ENCODE measurements at places on chromosomes 6 and 20.

DNA sequence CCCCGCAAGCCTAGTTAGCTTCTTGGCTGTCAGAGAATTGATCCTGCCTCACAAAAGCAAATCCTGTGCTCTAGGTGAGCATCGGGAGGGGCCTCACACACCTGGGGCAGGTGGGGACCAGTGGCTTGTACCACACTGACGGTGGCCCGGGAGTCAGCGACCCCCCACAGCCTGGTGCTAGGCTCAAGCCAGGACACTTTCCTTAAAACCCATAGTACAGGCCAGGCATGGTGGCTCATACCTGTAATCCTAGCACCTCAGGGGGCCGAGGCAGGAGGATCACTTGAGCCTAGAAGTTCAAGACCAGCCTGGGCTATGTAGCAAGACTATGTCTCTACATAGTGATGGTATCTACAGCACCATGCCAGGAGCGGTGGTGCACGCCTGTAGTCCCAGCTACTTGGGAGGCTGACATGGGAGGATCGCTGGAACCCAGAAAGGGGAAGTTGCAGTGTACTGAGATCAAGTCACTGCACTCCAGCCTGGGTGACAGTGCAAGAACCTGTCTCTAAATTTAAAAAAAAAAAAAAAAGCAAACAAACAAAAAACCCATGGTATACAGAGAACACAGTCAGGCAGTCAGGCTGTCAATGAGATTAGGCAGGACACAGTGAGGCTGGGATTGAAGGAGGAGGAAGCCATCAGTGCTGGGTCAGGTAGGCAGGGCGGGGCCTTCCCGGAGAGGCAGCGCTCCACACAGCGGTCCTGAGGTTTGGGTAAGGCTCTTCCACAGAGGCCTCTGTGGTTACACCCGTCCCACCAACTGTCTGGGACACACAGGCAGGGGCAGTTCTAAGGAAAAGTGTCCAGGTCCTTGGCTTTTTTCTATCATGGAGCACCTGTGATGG is 41.3 kb downstream of the SYNJ2 start:
- DNase-seq = no peak

GRCh38 chr6:56706981-56707726 is 64.5 kb upstream of the DST start:
- DNase-seq = no peak

DNA sequence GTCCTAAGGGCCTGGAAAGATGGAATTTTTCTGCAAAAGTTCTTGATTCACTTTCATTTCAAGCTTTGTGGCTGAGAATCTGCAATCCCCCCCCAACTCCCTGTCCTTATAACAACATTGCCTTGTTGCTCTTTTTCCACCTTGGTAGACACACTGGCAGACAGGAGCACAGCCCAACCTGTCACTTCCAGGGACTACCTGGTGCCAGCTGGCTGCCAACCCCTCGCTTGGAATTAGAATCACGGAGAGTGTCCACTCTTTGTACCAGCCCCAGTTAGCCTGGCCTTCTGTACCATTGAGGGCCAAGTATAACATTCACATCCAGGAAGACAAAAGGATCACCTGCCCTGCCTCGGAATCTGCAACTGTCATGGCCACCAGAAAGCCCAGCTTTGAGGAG is 74.7 kb downstream of the POPDC3 start:
- no peak for DNase-seq

DNA sequence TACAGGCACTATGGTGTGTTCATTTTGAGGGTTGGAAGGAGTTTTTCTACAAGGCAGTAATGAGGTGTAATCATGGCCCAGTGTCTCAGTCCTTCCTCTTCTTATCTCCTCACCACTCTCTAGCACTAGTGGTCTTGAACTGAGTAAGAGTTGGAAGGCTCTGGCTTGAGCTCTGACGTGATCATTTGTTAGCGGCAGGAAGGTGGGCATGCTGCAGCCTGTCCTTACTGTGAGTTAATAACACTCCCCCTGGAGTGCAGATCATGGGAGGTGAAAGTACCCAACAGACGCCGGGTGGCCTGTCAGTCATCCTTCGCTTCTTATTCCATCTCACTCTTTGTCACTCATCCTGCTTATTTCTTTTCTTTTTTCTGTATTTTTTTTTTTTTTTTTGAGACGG is 356.9 kb downstream of the CDKAL1 start:
- no peak for DNase-seq

DNA sequence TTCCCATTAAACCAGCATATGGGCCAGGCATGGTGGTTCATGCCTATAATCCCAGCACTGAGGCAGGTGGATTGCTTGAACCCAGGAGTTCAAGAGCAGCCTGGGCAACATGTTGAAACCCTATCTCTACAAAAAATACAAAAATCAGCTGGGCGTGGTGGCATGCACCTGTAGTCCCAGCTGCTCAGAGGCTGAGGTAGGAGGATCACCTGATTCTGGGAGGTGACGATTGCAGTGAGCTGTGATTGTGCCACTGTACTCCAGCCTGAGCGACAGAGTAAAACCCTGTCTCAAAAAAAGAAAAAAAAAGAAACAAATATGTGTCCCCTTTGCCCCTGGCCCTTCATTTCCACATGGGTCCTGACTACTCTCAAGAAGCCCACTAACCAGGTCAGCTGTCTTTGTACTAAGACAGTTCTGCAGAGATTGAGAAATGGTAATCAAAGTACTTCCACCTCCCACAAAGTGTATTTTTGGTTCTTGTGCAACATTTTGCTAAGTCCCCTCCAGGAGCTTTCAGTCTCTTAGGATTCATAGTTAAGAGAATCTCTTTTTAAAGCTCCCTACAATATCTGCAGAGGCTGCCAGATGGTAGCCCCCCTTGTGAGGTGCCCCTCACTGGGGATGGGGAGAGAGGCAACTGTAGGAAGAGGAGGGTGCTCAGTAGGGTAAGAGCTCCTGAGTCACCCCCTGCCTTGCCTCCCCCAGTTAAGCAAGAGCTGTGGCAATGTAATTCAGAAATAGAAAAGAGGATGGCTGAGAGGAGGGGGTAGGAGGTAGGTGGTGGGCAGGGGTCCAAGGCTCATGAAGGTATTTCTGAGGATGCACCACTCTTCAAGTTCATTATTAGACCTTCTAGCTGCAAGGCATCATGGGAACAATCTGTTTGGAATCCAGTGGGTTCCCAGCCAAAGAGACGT is 16.5 kb upstream of the WFDC2 start:
- DNase-seq = no peak

- no peak for DNase-seq
These were observed 124.8 kb upstream of the NEDD9 start for GRCh38 chr6:11357285-11357684.

DNA sequence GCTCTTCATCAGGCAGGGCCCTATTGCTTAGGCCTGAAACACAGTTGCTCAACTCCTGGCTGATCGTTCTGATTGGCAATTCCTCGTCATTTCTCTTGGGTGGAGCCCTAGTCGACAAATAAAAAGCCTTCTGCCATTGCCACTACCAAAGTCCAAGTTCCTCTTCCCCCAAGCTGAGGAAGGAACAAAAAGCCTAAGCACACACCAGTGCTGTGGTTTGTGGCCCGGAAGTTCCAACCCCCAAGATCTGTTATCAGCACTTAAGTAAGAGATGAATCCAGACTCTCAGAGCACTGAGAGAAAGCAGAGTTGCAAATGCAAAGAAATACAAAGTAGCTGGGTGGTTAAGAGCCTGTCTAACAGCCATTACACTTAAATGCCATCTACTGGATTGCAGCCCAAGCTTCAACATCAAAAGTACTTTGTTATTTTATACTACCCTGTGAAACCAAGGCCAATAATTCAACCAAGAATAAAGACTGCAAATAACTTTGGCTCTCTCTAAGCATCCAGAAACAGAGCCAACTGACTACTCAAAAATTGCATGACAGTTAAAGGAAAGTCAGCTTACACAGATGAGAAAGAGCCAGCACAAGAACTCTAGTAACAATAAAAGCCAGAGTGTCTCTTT is 1024.0 kb downstream of the GRIK2 start:
- DNase-seq = no peak

DNA sequence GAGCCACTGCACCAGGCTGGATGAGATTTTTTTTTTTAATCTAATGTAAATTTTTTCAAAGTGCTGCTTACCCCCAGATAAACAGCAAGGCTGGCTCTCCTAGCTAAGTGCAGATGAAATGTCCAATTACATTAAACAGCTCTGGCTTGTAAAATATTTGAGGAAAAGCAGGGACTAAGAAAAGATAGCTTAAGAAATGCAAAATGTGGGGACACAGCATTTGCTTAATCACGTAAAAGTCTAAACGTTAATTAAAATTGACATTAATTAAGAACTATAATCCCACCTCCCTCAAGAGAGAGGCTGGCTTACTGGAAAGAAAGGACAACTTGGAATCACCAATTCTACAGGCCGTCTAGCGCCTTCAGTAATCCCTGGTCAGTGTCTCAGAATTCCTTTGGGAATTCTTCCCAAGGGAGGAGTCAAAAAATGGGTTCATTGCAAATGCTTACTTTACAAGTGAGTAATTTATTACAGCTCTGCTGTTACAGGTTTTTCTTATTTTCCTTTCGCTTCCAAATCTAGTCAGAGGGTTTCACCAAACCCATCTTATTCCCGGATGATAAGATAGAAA is 13.6 kb upstream of the MARCKS start:
- no peak for DNase-seq

- DNase-seq = no peak
These were observed 44.1 kb downstream of the DUSP22 start for GRCh38 chr6:336159-337114.

DNA sequence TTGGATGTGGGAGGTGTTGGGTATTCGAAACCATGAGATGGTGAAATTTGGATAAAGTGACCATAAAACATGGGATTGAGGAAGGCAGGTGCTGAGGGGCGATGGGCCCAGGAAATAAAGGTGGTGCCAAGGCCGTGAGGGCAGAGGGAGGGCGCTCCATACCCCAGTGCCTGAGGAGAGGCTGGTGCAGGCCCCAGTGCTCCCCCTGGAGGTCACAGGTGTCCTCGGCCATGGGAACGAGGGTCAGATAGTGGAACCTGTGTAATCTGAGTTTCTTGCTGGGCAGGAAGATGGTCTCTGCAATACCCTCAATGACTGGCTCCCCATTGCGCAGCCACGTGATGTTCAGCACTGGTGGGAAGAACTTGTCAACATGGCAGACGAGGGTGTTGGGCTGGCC is 16.2 kb downstream of the HLA-DPB1 start:
- DNase-seq = peak; percentile 44

GRCh38 chr20:36084897-36085613 is 69.5 kb upstream of the EPB41L1 start:
- no peak for DNase-seq

GRCh38 chr20:1943275-1944002 is 48.2 kb downstream of the SIRPA start:
- DNase-seq = no peak

- peak; percentile 72 for DNase-seq
These were observed 83.6 kb upstream of the C20orf144 start for GRCh38 chr20:33578510-33578909.

All from BE2C (cell line).